ENCODE measurements at places on chromosomes 1 and 21.

GRCh38 chr21:38351961-38352521, 95.2 kb downstream of the KCNJ15 start:
- DNase-seq = no peak

DNA sequence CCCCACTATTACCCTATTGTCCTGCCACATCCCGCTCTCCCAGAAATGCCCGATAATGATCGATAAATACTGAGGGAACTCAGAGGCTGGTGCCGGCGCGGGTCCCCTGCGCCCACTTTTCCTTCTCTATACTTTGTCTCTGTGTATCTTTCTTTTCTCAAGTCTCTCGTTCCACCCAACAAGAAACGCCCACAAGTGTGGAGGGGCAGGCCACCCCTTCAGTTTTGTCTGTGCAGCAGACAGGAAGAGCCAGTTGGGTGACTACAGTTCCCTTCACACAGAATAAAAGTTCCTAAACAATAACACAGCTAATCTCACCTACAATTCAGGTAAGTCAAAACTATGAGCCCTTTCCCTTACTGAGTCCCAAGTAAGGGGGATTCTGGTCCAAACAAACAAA, 423.7 kb downstream of the SMYD3 start:
- no peak for DNase-seq

DNA sequence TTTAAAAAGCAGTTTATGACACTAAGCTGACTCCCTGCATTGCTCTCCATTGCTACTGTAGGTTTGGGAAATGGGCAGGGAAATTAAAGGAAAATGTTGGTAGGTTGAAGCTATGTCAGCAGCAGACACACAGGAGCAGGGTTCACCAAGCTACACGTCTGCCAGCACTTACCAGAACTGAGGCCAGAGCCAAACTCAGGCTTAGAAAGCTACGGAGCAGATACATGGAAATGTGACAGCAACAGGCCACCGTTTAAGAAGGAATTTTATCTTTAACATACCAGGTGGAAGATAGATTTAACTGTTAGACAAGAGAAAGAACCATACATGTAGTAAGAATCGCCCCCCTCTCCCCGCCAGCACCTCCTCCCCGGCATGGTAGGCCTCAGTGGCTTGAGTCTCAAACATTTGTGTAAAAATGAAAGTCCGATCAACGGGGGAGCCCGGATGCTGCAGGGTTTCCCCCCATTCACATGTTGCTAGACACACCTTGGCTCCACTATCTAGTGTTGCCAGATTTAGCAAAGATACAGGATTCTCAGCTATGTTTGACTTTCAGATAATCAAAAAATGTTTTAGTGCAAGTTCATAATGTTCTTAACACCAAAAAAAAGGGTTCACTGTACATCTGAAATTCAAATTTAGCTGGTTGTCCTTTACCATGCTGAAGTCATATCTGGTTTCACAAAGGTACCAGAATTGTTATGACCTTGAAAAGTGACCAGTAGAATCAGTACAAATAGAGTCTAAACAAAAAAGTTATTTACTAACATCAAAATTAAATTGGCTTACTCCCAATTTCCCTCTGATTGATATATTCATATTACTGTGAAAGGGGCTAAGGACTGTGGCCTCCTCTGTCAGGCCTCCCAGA, 6.7 kb downstream of the OR2T11 start:
- no peak for DNase-seq

GRCh38 chr1:95042286-95042685, 30.5 kb downstream of the ALG14 start:
- no peak for DNase-seq

- no peak for DNase-seq
Measured at GRCh38 chr1:228376262-228376628, 30.4 kb downstream of the TRIM11 start.

GRCh38 chr1:153560771-153561465, 4.7 kb downstream of the S100A2 start:
- no peak for DNase-seq

DNA sequence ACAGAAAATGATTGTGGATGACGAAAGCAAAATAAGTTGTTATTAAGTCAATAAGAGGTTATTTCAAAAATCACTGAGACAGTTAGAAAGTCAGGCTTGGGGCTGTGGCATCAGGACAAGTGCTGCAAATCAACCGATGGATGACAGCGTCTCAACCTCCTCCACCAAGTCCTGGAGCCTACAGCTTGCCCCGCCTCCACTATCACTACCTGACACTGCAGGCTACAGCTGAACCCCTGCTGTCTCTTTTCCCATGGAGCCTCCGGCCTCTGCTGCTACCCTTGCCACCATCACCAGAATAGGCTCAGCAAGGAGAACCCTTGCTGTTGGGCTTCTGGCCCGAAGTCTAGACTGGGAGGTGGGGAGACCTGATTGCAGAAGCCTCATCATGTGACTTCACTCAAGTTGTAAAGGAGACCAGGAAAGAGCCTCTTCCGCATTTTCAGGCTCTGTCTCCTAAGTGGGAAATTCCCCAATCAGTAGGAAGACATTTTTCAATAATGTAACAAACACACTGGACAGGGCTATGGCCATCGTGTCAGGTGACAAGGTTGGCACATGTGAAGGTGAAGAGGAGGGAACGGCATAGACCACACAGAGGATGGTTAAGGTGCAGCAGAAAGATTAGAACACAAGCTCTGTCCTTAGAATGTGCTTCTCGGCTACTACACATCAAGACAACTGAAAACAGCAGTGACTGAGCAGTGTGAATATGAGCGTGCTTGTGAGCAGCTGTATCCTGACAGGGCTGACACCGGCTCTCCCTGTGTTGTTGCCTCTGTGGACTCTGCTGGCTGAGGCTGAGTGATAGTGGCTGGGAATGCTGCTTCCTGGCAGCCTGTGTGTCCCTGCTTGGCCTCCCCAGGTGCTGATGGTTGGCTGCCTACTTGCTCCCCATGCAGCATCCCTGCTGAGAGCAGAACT, 660.7 kb downstream of the PTPRU start:
- DNase-seq = no peak

- no peak for DNase-seq
Measured at GRCh38 chr1:236173174-236173767, 30.9 kb downstream of the GPR137B start.

DNA sequence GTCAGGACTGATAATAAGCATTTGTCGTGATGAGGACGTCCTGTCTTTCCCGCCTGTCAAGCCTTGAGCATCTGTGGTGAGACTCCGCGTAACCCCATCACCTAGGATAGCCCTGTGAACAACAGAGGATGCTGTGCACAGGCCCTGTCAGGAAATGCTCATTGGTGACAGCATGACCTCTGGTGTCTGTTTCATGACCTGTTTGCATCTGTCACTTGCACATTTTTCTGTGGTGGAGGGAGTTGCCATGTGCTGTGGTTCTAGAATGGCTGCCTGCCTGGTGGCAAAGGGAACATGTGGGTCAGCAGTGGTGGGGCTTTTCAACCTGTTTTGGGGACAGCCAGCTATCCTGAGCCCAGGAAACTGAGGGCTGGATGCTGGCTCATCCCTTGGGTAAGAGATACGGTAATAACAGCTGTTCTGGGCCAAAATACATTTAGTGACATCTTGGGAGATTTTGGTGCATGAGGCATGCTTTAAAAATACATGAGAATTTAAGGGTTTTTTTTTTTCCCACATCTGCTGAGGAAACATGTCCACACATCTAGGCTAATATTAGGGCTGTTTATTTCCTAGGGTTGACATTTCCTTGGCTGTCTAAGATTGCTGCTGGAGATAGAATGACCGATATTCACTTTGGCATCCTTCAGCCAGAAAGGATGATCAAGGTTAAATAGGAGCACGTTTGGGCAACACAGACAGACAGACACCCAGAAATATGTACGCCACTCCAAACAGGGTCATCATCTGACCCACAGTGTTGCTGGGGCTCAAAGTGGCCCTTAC, 52.9 kb downstream of the KCNC4 start:
- DNase-seq = no peak

GRCh38 chr1:160724465-160725242, 13.0 kb upstream of the CD48 start:
- no peak for DNase-seq

- no peak for DNase-seq
Measured at GRCh38 chr1:93433407-93433961, 14.4 kb upstream of the FNBP1L start.

- no peak for DNase-seq
Measured at GRCh38 chr1:22643928-22644327, 495 bp downstream of the C1QC start.

DNA sequence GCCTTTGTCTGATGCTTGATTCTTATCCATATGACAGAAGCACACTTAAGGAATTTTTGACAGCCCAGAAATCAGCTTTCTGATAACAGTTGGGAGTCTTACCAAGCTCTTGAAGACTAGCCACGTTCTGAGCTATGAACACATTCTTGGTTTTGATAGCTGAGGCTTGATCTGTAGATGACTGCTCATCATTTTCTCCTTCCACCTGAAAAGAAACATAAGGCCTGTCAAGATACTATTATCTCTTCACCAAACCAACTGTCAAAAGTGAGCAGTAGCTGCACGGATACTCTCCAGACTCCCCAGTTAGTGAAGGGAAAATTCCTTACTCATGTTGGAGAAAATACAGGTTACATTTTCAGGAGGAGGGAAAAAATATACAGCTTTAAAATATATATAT, 12.2 kb downstream of the UBR4 start:
- no peak for DNase-seq

DNA sequence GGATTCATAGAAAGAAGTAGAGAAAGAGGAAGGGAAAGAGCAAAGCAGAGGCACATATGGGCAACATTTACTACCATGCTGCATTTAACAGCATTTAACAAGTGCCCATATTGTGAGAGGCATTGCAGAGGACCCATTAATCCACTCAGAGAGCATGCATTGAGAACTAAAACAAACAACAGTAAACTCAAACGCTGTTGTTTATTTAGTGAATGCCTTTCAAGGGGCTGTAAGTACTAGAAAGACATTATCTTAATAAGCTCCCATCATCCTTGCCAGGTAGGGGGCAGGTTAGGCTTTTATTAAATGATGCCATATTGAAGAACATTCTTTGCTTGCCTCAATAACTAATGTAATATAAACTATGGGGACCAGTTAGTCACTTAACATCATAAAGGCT, 254.3 kb upstream of the DAB1 start:
- DNase-seq = no peak

GRCh38 chr1:154411525-154411924, 6.4 kb downstream of the IL6R start:
- DNase-seq = no peak

GRCh38 chr1:187854457-187854856, 1025.7 kb downstream of the PLA2G4A start:
- DNase-seq = no peak

DNA sequence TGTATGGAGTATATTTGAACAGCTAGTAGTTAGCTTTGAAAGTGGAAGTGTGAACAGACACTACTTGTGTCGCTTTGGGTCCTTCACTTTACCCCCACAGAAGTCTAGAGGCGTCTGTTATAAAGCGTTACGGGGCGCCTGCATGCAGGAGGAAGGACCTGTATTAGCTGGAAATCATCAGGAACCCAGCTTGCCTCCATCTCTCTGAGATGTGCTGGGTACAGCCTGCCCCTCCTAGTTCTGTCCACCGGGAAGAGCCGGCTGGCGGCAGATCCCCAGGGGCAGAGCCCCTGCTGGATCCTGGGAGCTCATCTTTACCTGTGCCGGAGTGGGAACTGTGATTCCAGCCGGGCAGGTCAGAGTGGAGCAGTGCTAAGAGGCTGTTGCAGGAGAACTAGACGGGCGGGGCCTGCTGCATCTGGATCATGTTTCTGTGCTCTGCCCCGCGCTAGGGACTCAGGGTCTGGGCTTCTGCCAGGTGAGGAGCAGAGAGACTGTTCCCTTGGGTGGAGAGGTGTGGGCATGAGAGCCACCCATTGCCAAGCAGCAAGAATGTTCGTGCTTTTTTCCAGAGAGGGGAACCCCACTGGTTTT, 22.3 kb upstream of the SPSB1 start:
- DNase-seq = no peak

- DNase-seq = peak; percentile 79
Measured at GRCh38 chr1:2046174-2046917, 3.9 kb upstream of the PRKCZ start.

DNA sequence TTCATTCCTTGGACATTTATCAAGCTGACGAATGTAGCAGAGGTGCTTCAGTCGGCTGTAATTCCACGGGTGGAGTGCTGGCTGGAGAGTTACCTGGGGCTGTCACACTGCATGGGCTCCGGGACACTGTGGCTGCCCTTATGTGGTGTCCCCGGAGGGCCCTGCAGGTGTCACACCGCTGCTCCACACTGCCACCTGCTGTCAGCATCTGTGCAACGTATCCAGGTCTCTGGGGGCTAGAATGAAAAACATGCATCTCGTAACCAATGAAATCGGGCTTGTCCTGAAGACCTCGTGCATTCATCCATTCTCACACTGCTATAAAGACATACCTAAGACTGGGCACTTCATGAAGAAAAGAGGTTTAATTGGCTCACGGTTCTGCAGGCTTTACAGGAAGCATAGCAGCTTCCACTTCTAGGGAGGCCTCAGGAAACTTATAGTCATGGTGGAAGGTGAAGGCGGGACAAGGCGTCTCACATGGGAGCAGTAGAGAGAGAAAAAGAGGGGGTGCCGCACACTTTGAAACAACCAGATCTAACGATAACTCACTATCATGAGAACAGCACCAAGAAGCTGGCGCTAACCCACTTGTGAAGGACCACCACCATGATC, 46.7 kb upstream of the PCBP3 start:
- DNase-seq = peak; percentile 76

- DNase-seq = no peak
Measured at GRCh38 chr1:225852413-225853124, 29.6 kb downstream of the TMEM63A start.

DNA sequence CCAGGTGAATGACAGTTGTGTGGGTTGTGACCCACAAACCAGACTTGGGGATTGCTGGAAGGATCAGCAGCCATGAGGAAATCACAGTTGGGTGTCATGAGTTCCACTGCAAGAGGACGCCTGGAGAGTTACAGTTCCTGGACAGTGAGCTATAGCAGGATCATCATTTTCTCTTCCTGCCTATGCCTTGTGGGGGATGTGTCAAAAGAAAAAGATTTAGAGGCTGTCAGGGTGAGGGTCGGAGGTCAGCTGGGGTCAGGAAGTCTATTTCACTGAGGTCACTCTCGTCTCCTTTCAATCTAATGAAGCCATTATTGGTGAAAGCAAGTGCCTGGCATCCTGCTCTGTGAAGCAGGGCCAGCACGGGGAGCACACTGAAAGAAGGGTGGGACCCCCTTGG, 7.0 kb upstream of the LIN28A start:
- DNase-seq = no peak

DNA sequence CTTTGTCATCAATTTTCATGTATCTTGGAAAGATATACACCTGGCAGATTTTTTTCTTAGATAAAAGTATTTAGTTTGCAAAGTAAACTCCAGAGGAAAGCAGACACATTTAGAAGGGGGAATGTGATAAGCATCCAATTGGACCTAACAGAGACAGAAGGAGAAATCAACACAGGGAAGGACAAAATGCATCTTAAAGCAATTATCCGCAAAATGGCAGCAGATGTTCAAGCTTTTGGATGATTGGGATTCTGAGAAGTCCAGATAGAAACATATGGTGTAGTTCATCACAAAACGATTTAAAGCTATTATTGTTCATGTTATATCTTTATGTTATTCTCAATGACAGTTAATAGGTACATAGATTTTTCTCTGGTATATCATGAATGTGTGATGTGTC, 1153.1 kb upstream of the B3GALT2 start:
- DNase-seq = no peak

GRCh38 chr1:111982428-111982827, 7.0 kb downstream of the KCND3 start:
- no peak for DNase-seq

- no peak for DNase-seq
Measured at GRCh38 chr1:89608319-89608983, 24.5 kb upstream of the LRRC8C start.
